ENCODE measurements at places on chromosomes 13 and 19. TPM values are rescaled to one million over a fixed set of nuclear protein-coding genes. Genes with fewer than 3 reads are reported as not detected.

GRCh38 chr19:3800996-3801395 lies 14.8 kb upstream of the MATK start:
- DNase-seq = no peak

GRCh38 chr19:54493967-54494585 lies 8.6 kb upstream of the LAIR2 start:
- no peak for DNase-seq

- DNase-seq = no peak
Observed at GRCh38 chr13:33053397-33054066, 37.3 kb downstream of the KL start.

- no peak for DNase-seq
Observed at GRCh38 chr13:62167650-62168172, 752.1 kb upstream of the PCDH20 start.

- no peak for DNase-seq
Observed at GRCh38 chr13:53129864-53130393, 101.3 kb downstream of the OLFM4 start.

LRRC8E gene
- 35.3 TPM for total RNA-seq

CCDC122 gene
- 4.6 TPM for total RNA-seq

ZNF814 gene
- 3.6 TPM for total RNA-seq

Measured in PC-3 (cell line).